Activated T-helper 2 cell treated with anti-CD3 and anti-CD28 coated beads, Interferon-gamma antibody, Interleukin-2, Interleukin-4, amounts not matched to agents 10 μg/mL and 5 μg/mL and 100 μg/mL, durations not matched to agents 14 hours and 24 hours and 36 hours (primary cell): ENCODE measurements at places on chromosomes 6 and 20. TPM values are rescaled to one million over a fixed set of nuclear protein-coding genes. Genes with fewer than 3 reads are reported as not detected.

DNA sequence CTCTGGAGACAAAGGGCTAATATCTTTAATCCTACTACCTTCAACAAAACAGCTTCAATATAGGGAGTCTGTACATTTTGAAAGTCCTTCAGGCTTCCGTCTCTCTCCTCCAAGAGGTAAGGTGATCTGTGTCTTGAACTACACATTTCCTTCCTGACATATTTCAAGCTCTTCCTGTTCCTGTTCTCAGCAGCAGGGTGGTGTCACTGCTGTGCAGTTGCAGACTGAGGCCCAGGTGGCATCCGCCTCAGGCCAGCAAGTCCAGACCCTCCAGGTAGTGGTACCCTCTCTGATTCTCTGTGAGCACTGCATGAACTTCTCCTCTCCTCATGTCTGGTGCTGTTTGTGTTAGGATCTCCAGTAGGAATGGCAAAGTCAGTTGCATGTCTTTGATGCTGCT is 7.8 kb downstream of the NFYA start:
- no peak for DNase-seq

DNA sequence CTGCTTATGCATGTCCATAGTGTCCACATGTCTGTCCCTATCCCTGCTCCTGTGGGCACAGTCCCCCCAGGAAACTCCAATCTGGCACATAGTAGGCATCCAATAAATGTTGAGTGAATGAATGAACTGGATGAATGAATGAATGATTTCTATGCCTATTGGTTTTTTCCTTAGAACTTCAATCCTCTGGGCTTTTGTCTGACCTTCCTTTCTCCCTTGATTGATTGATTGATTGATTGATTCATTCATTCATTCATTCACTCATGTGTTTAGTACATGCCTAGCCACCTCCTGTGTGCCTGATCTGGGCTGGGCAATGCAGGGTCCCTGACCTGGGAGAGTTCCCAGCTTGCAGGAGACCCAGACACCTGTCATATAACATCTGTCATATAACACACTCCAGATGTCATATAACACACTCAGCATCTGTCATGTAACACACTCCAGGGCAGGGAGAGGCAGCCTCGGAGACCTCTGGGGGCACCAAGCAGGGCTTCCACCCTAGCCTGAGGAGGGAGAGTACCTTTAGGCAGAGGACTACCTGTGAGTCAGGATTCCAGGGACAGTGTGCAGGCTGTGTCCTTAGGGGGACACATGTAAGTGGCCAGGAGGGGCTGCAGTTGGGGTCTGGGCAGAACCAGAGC is 17.9 kb downstream of the VSTM2L start:
- DNase-seq, result no peak

GRCh38 chr6:79134699-79135474 is 56.8 kb upstream of the PHIP start:
- no peak for DNase-seq

- no peak for DNase-seq
These were observed 990 bp downstream of the BPI start for GRCh38 chr20:38304845-38305447.

The PHACTR3 gene
- total RNA-seq, result not detected in 2 replicates

- DNase-seq, result no peak
These were observed 1.7 kb upstream of the RIPOR3 start for GRCh38 chr20:50693001-50693400.

The EFCAB8 gene
- 0.37 and 0.52 TPM in 2 replicates for total RNA-seq

DNA sequence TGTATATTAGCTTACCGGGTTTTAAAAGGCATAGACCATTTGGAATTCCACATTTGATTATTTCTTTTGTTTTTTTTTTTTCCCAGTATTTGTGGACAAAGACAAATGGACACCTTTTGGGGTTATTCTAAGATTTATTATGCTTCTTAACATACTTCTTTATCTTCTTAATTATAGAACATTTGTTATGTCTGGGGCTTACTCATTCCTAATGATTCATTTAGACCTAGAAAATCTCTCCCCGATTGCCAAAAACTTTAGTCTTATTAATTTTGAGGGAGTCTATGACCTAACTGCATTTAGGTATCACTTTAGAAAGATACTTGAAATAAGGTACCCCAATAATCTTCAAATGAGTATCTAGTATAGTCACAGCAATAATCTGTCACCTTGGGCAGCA is 170.7 kb upstream of the PREP start:
- no peak for DNase-seq

DNA sequence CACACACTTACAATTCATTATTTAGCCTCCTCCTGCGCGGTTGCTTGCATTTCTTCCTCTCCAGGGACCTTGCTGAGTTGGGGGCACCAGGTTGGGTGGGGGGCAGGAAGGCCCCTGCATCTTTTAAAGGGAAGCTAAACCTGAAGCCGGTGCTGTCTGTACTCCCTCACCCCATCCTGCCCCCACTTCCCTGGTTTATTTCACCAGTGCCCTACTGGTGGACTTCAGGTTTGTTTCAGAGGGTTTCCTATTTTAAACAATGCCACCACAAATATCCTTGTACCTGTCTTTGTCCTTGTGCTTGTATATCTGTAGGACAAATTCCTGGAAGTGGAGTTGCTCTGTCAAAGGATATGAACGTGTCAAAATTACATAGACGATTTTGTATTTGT is 21.0 kb downstream of the PTK7 start:
- no peak for DNase-seq

DNA sequence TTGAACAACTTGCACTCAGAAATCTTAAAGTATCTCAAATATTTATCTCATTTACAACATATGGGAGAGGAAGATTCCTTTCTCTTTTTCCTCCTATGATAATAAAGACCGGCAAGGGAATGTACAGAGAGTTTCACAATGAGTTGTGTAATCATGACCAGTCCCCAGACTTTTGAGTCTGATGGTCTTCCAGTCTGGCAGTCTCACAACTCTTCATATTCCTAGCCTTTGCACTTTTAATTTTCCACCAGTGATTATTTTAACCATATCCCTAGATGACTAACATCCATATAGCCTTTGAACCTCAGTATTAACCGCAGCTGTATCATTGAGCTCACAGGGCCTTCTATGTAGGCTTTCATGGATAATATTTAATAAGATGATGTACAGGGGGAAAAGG is 278.5 kb downstream of the KHDC1L start:
- DNase-seq, result no peak

DNA sequence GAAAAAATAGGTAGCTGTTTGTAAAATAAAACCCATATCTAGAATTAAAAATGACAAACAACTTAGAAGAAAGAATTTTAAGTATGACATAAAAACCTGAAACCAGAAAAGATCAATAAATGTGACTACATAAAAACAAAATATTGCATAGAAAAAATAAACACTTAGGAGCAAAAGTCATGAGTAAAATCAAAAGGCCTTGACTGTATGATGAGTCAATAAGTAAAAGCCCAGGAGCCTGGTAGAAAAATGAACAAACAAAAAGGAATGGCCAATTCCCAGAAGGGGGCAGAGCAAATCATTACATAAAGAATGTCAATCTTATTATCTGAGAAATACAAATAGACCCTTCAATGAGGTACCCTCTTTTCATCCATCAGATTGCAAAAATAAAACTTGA is 20.7 kb upstream of the ENPP1 start:
- no peak for DNase-seq

GRCh38 chr6:122580737-122581136 is 29.5 kb upstream of the PKIB start:
- DNase-seq, result no peak

GRCh38 chr6:155093430-155093829 is 98.3 kb downstream of the TIAM2 start:
- DNase-seq, result peak; percentile 11

- no peak for DNase-seq
These were observed 43.9 kb upstream of the CLIC5 start for GRCh38 chr6:46059608-46060007.

The HLA-DRB5 gene
- 10.6 and 12.6 TPM in 2 replicates for total RNA-seq

- peak; percentile 30 for DNase-seq
These were observed 936 bp upstream of the TMX4 start for GRCh38 chr20:8020314-8021079.

GRCh38 chr20:38937000-38937399 is 10.8 kb downstream of the FAM83D start:
- DNase-seq, result no peak

GRCh38 chr20:50725724-50726005 is 5.7 kb upstream of the PARD6B start:
- DNase-seq, result no peak

The SLC23A2 gene
- total RNA-seq, result 21.3 and 22.4 TPM in 2 replicates

DNA sequence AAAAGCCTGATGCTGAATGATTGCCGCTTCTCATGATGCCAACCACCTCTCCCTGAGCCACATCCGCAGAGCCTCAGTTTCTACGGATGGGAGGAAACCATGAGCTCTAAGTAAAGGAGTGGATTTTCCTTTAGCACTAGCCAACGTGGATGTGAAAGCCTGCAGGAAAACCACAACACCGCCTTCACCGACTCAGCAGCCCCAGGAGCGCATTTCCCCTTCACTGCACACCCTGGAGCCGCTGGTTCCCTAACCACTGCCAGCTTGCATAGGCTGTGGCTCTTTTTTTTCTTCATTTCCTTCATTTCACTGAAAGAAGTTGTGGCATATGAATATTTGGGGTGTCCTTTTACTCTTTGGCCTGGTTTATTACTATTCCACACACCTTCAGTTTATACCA is 50.5 kb upstream of the SSTR4 start:
- DNase-seq, result no peak

GRCh38 chr6:34806738-34807453 is 15.0 kb downstream of the BLTP3A start:
- DNase-seq, result no peak

GRCh38 chr20:49513517-49513916 is 31.0 kb upstream of the KCNB1 start:
- no peak for DNase-seq

DNA sequence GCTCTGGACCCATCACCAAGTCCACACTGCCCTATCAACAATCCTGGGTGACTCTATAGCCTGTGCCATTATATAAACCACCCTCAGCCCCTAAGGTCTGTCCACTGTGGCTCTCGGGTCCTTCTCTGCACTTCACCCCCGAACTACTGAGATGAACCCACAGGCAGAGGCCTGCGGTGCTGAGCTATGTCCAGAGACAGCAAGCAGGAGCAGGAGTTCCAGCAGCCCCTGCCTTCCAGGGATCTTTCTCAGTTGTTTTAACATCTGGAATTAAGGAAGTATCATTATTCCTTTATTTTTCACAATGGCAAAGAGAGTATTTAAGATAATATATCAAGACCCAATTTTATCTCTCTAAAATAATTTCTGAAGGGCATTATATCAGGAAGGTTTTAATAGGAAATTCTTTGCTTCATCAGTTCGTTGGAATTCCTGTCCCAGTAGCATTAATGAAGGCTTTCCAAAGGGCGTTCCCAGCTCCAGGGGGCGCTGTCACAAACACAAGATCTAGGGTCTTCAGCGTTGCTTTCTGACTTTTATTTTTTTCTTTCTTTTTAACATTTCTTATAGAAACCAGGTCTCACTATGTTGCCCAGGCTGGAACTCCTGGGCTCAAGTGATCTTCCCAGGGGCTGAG is 27.3 kb downstream of the RRBP1 start:
- DNase-seq, result no peak

GRCh38 chr20:62902926-62903615 is 23.2 kb downstream of the DIDO1 start:
- DNase-seq, result no peak

DNA sequence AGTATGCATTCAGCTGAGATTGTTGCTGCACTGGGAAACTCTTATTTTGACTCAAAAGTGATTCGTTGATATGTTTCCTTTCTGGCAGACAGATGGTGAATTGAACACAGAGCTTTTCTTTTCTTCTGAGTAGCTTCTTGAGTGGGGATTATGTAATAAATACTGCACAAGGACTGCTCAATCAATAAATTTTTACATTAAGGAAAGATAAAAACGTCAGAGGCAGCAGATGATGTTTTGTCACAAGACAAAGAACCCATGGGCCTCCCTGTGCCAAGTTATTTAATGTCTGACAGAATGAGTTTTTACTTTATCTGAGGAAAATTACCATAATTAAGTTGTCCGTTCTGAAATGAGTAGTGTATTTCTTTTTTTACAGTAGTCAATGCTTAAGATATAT is 460.3 kb downstream of the UTRN start:
- no peak for DNase-seq

DNA sequence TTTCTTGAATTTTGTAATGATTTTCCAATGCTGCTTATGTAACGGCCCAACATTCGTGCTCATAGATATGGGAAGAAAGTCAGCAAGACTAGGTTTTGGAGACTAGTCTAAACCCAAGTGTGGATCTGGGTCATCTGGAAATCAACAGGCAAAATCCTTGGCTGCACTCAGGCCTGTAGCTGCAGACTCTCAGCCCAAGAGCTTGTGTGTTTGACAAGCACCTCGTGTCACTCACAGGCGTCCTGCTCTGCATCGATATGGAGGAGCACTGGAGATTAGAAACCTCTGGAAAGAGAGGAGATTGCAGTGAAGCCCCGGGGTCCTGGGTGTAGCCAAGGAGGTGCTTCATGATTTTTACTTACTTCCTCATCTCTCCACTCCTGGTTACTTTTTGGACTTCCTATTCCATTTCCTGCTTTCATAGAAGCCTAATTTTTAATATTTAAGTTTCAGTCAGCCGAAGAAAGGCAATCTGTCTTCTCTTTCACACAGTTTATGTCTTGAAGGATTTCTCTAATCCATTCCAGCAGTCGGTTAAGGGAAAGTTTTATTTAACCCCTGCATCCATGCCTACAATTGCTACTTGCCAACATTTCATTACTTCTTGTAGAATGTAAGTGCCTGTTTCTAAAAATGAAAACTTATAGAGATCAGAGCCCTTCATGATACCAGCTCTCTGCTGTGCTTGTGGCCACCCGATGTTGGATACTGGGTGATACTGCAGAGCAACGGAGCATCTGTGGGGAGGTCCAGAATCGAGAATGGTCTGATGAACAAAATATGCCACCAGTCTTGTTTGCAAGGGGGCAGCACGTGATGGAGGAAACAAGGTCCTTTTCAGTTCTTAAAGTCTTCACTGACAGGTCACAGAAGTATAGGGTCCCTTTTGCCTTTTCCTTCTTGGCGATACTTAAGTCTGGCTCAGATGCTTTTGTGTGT is 296.3 kb downstream of the QKI start:
- no peak for DNase-seq

GRCh38 chr20:53072923-53073579 is 100.9 kb downstream of the TSHZ2 start:
- no peak for DNase-seq

GRCh38 chr6:104632588-104632987 is 227.1 kb downstream of the HACE1 start:
- no peak for DNase-seq

DNA sequence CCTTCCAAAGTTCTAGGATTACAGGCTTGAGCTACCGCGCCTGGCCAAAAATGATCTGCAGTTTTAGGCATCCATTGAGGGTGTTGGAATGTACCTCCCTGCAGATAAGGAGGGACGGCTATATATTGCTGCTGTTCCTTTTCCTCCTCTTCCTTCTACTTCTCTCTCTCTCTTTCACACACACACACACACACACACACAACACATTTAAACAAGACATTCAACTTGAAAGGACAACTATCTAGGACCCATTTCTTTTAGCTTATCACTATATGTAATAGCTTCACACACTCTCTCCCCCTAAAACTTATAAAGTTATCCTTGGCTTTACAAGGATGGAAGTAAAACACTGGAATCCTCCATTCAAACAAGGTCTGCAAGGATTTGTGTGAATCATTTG is 260.6 kb downstream of the PHACTR1 start:
- no peak for DNase-seq

The TGM3 gene
- not detected in 2 replicates for total RNA-seq

GRCh38 chr6:167517254-167517916 is 192.5 kb downstream of the TTLL2 start:
- no peak for DNase-seq

- no peak for DNase-seq
These were observed 7.8 kb upstream of the SIRPG start for GRCh38 chr20:1665345-1665744.

GRCh38 chr20:9884061-9884460 is 45.2 kb upstream of the PAK5 start:
- no peak for DNase-seq
